ENCODE measurements at places on chromosomes 5 and 9.

DNA sequence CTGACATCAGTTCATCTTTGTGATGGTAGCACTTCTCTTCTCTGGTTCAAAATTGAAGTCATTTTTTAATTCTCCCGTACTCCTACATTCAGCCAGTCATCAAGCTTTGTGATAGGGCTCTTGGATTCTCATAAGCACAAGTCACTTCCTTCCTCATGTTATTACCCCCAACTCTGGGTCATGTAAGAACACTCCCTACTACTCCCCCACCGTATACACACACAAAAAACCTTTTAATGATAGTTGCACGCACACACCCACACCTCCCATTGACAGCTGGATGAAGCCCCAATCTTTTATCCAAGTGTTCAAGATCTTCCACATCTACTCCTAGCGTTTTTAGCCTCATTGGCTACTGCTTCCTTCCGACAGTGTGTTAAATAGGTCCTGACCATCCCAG, 16.8 kb downstream of the KDM3B start:
- no peak for DNase-seq

DNA sequence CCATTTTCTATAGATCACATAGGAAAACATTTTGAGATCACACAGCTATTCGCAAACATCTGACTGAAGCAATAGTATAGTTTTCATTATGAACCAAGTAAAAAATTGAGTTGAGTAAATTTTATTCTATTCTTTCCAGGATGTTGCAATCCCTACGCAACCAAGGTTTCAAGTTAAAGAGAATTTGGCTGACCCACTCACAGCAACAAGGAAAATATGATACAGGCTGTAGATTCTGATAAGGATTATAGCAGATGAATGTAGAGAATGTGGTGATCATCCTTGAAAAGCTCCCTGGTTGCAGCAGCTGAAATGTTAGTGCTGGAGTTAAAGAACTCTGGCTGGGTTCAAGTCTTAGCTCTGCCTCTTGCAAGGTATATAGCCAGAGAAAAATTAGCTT, 4.7 kb downstream of the ABCA1 start:
- no peak for DNase-seq

DNA sequence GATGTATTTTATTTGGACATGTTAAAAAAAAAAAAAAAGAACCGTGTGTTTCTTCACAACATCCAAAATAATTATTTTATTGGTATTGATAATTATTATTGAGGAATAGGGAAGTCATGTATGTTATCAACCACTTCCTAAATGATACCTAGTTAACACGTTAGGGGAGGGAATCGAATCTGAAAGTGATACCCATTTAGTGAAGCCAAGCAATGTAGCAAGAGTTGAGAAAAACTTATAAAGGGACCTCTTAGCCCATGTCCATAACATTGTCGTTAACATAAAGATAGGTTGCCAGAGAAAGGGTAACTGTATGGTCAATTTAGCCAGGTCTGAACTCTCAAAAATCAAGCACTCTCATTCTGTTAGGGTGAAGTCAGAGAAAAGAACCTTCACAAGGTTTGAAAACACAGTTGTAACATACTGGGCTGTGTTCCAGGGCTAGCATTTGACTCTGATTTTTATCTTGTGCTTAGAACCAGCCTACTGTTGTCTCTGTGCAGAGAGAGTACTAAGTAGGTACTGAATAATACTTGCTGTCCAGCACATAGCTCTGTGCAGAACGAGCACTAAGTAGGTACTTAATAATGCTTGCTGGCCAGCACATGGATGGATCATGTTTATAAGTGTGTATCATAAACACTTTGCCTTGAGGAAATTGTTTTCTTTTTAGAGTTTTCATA, 60.4 kb downstream of the GHR start:
- DNase-seq: no peak

GRCh38 chr5:111556501-111556900, 44.2 kb upstream of the STARD4 start:
- DNase-seq: no peak

- DNase-seq: no peak
Observed at GRCh38 chr5:151110122-151110681, 29.4 kb upstream of the TNIP1 start.

DNA sequence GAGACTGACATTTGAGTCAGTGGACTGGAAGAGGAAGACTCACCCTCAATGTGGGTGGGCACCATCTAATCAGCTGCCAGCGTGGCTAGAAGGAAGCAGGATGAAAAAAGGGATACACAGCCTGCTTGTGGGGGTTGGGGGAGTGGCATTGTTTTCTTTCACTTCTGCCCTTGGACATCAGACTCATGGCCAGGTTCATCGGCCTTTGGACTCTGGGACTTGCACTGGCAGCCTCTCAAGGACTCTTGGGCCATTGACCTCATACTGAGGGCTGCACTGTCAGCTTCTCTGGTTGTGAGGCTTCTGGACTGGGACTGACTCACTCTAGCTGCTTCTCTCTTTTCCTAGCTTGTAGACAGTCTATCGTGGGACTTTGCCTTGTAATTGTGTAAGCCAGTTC, 374.9 kb downstream of the TLE1 start:
- DNase-seq: no peak

- DNase-seq: no peak
Observed at GRCh38 chr9:19431361-19432171, 22.8 kb downstream of the ACER2 start.

- DNase-seq: no peak
Observed at GRCh38 chr5:181160152-181160754, 12.9 kb downstream of the OR2V2 start.
